ENCODE measurements at places on chromosomes 5 and 9.

GRCh38 chr9:74078647-74079046 is 418.5 kb upstream of the RORB start:
- ATAC-seq: no peak

DNA sequence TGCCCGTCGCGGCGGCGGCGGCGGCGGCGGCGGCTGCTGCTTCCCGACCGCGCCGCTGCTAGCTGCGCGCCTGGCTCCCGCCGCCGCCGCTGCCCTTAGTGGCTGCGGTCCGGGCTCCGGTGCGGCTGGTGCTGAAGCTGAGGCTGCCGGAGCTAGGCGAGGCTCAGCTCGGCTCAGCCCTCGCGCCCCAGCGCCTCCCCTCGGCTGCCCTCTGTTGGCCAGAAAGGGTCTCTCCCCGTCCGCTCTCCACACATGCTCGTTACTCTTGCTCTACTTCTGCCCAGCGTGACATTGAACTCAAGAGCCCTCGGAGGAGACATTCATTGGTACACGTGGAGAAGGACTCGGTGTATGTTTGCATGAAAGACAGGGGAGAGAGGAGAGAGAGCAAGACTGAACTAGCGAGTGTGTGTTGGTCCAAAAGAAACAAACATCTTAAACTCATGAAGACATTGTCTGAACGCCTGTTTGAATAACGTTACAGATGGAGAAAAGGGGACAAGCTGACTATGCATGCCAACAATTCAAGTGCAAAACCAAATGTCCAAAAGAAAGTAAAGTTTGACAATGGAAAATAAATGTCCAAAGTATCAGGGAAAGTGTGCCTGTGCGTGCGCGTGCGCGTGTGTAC is at the start of gene HCN1:
Gene HCN1, minus strand, starts transcription at position 175 of the 631 bp plus-strand sequence.
- ATAC-seq: peak; percentile 44

DNA sequence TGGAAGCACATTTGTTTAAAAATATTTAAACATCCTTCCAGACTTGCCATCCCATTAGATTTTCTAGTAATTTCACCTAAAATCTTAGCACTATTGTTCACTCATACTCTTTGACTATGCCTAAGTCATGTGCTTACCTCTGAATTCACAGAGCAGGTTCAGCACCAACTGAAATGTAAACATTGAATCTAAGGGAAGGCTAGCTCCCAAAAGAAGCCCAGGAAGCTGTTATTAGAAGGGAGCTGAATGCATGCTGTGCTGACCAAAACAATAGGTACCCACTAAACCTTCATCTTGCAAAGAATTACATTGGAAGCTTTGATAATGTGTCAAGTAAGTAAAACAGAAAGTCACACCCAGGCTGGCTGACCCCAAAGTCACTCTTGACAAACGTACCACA is 571.3 kb downstream of the GABRG2 start:
- ATAC-seq: no peak

- no peak for ATAC-seq
These were observed 201.2 kb downstream of the NXNL2 start for GRCh38 chr9:88736136-88736637.
